ENCODE measurements at places on chromosomes 12 and 14.

GRCh38 chr12:108855284-108856169, 1.9 kb downstream of the SSH1 start:
- peak; percentile 63 for DNase-seq

- DNase-seq: no peak
Measured at GRCh38 chr14:79424462-79424861, 786.8 kb downstream of the DIO2 start.

GRCh38 chr12:2058837-2059236, 6.0 kb downstream of the CACNA1C start:
- DNase-seq: no peak

GRCh38 chr12:116172224-116172849, 105.2 kb downstream of the MED13L start:
- DNase-seq: no peak

DNA sequence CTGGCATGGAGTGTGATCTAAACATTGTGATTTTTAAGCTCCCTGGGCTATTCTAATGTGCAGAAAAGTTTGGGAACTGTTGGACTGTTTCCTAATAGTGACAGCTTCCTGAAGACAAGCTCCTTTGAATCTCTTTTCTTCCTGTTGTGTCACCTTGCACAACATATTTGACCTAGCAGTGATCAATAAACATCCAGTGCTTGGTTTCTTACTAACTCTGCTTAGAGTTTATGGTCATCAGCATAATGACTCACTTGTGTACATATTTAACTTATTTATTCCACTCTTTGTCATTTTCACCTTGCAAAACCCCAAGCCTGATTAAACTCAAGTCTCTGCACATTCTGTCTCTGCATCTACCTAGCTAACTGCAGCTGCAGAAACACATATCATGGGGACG, 27.3 kb upstream of the TBC1D30 start:
- no peak for DNase-seq

GRCh38 chr12:53217931-53218307, 10.9 kb upstream of the ITGB7 start:
- peak; percentile 20 for DNase-seq

DNA sequence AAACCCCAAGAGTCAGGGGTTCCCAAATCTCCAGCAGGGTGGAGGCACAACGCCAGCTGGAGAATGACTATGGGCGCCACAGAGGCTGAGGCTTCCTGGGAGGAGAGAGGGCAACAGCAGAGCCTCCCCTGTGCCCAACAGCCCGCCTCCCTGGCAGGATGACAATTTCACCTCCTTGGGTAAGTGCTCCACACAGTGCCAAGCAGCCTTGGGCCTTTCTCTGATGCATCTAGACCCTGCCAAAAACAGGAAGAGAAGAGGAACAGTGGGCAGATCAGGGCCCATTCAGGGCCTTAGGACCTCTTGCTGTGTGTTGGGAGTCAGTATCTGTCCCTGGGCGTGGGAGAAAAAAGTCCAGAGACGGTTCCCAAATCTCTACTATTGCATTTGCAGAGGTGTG, 5.0 kb upstream of the OR10P1 start:
- DNase-seq: no peak
